ENCODE measurements at places on chromosomes 13 and 19. TPM values are rescaled to one million over a fixed set of nuclear protein-coding genes. Genes with fewer than 3 reads are reported as not detected.

GRCh38 chr13:34863360-34864135, 78.5 kb upstream of the NBEA start:
- no peaks in the 10 kb centered on the region for H3K27me3 ChIP-seq
- no peaks in the 10 kb centered on the region for H3K36me3 ChIP-seq
- H3K27ac ChIP-seq: no peak overlapping the region
- no peak for DNase-seq
- H3K4me3 ChIP-seq: no peak overlapping the region

DNA sequence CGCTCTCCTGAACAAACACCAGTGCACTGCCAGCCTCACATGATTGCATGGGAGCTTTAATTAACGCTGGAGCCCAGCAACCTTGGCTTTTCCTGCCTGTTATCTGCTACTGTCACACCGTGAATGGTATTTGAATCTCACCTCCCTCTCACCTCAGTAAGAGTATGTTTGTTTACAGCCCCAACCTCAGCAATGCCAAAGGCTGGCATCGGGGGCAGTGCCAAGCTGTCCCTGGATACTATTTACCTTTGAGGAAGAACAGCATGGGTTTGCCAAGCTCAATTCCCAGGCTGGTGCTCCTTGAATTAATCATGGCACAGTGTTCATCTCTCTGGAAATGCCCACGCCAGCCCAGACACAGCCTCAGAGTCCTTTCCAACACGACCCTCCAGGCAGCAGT, 57.2 kb upstream of the SERPINE3 start:
- DNase-seq: no peak
- no peak overlapping the region for H3K27ac ChIP-seq
- no peaks in the 10 kb centered on the region for H3K36me3 ChIP-seq
- H3K4me1 ChIP-seq: no peaks in the 10 kb centered on the region
- H3K27me3 ChIP-seq: no peaks in the 10 kb centered on the region

- H3K27ac ChIP-seq: no peak overlapping the region
- no peaks in the 10 kb centered on the region for H3K4me1 ChIP-seq
- no peaks in the 10 kb centered on the region for H3K27me3 ChIP-seq
- DNase-seq: no peak
These were observed 23.1 kb downstream of the CACNA1A start for GRCh38 chr19:13483215-13483614.

DNA sequence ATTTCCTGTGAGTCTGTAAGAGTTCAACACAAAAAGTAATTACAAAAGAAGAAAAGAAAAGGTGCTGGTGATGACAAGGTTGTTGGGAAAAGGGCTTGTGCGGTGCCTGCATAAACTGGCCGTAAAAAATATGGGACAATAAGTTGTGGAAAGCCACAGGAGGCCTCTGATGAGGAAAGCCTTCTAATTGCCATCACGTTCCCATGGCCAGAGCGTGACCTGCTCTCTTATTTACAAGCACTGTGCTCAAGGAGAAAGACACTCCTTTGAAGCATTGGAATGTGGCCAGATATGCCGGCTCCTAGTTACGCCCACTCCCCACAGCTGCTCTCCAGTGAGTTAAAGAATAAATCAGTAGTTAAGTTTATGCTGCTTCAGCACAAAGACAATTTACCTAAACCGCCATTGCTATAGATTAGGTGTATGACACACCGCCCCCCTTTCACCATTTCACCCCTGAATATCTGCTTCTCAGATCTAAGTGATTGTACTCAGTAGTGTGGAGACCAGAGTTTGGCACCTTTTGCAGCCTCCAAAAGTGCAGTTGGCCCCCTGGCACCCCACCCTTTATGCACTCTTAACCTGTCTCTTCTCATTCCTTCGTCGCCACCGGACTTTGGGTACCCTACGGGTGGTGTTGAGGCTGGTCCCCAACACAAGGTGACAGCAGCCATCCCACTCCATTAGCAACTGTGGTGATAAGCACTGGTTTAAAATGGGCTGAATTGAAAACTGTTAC, 8.1 kb upstream of the PGLYRP1 start:
- no peak overlapping the region for H3K27ac ChIP-seq
- no peaks in the 10 kb centered on the region for H3K36me3 ChIP-seq
- no peak overlapping the region for H3K4me3 ChIP-seq
- no peak for DNase-seq
- no peaks in the 10 kb centered on the region for H3K27me3 ChIP-seq
- H3K4me1 ChIP-seq: no peaks in the 10 kb centered on the region

DNA sequence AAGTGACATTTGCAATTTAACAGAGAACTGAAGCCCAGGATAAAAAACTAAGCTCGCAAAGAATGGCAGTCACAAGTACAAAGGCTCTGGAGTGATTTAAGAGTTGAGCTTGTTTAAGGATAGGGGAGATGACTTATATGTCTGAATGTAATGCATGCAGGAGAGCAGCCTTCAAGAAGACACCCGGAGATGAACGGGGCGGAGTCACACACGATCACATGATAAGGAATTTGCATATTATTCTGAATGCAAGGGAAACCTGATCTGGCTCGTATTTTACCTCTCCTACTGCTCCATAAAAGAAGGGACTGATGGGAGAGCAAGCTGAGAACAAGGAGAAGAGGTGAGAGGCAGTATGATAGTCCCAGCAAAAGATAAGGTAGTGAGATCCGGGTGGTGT, 12.9 kb downstream of the TBC1D4 start:
- H3K4me3 ChIP-seq: no peak overlapping the region
- DNase-seq: no peak
- no peaks in the 10 kb centered on the region for H3K27me3 ChIP-seq
- peak overlapping the region; percentile 51 for H3K27ac ChIP-seq
- no peaks in the 10 kb centered on the region for H3K36me3 ChIP-seq

- no peak overlapping the region for H3K27ac ChIP-seq
- peak; percentile 67 for DNase-seq
- no peaks in the 10 kb centered on the region for H3K27me3 ChIP-seq
These were observed 598 bp upstream of the LPAR2 start for GRCh38 chr19:19628501-19629134.

DNA sequence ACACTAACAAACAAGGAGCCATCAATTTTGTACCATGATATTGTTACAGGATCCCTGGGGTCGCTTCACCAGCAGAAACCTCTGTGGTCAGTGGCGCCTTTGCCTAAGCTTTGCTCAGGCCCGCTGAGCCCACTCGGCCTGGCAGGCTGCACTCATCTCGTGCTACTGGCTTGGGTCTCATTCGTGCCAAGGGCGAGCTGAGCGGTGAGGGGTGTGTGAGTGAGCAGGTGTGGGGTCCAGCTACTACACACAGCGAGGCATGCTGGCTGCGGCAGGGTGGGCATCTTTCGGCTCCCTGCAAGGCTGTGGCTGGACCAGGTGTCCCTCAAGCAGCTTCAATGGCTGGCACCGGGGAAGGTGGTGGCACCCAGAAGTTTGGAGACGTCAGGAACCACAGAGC, 19.1 kb downstream of the CPB2 start:
- no peaks in the 10 kb centered on the region for H3K36me3 ChIP-seq
- DNase-seq: no peak
- no peak overlapping the region for H3K4me3 ChIP-seq
- H3K27ac ChIP-seq: no peak overlapping the region
- no peaks in the 10 kb centered on the region for H3K4me1 ChIP-seq
- no peaks in the 10 kb centered on the region for H3K27me3 ChIP-seq

- H3K4me3 ChIP-seq: no peak overlapping the region
- no peaks in the 10 kb centered on the region for H3K36me3 ChIP-seq
- H3K4me1 ChIP-seq: no peaks in the 10 kb centered on the region
- H3K27me3 ChIP-seq: no peaks in the 10 kb centered on the region
- DNase-seq: no peak
- no peak overlapping the region for H3K27ac ChIP-seq
These were observed 106.2 kb upstream of the KLF5 start for GRCh38 chr13:72952529-72953141.

GRCh38 chr19:48633148-48634035, 3.8 kb downstream of the DBP start:
- H3K4me1 ChIP-seq: peaks cover 21% of the 10 kb centered on the region
- H3K27me3 ChIP-seq: no peaks in the 10 kb centered on the region
- DNase-seq: no peak
- peak overlapping the region; percentile 80 for H3K27ac ChIP-seq
- no peaks in the 10 kb centered on the region for H3K36me3 ChIP-seq
- no peak overlapping the region for H3K4me3 ChIP-seq

- H3K36me3 ChIP-seq: no peaks in the 10 kb centered on the region
- H3K27me3 ChIP-seq: no peaks in the 10 kb centered on the region
- no peak for DNase-seq
- H3K27ac ChIP-seq: no peak overlapping the region
These were observed 25.9 kb downstream of the DPF1 start for GRCh38 chr19:38197937-38198704.

DNA sequence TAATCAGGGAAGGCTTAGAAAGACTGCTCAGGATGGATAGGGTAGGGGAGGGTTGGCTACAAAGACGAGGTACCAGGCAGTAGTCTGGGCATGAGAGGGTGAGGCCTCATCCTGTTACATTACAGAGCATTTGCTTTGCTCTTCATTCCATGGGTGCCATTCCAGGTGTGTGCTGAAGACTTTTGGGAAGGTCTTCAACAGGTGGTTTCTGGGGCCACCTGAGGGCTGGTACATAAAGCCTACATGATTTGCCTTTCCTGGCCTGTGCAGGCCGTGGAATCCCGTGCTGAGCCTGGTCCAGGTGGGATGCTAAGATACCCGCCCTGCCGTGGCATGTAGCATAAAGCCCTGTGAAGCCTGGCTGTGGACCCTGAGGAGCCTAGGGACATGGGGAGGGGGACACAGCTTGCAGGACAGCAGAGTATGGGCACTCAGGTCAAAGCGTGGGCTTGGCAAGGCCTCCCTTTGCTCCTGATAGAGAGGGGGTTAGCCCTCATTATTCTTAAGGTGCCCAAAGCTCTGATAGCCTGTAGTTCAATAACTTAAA, 55.6 kb upstream of the ZNF536 start:
- no peak overlapping the region for H3K4me3 ChIP-seq
- H3K36me3 ChIP-seq: no peaks in the 10 kb centered on the region
- H3K27me3 ChIP-seq: no peaks in the 10 kb centered on the region
- H3K27ac ChIP-seq: no peak overlapping the region

DNA sequence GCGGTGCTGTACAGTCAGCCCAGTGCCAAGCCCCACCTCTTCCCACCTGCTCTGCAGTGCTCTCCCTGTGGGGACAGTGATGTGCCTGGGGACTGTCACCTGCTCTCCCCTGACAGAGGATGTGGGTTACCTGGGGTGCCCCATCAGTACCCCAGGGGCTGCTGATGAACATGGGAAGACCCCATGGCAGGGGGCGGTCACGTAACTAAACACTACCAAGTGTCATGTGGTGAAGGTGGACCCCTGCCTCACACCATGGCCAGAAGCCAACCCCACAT, 12.7 kb downstream of the KDM4B start:
- H3K4me3 ChIP-seq: no peak overlapping the region
- no peaks in the 10 kb centered on the region for H3K36me3 ChIP-seq
- no peak for DNase-seq
- peaks cover 26% of the 10 kb centered on the region for H3K4me1 ChIP-seq

DNA sequence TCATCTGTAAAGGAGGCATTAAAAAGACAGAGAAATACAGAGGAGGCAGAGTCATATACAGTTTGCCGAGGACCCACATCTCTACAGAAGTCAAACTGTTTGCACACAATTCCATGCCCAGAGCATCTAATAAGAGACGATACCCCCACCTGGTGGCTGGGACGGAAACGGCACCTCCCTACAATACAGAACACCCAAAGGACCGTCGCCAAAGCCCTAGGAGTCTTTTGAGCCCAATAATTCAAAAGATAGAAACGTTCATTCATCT, 703 bp upstream of the PLEKHG2 start:
- no peaks in the 10 kb centered on the region for H3K27me3 ChIP-seq
- no peak overlapping the region for H3K4me3 ChIP-seq
- H3K36me3 ChIP-seq: no peaks in the 10 kb centered on the region

DNA sequence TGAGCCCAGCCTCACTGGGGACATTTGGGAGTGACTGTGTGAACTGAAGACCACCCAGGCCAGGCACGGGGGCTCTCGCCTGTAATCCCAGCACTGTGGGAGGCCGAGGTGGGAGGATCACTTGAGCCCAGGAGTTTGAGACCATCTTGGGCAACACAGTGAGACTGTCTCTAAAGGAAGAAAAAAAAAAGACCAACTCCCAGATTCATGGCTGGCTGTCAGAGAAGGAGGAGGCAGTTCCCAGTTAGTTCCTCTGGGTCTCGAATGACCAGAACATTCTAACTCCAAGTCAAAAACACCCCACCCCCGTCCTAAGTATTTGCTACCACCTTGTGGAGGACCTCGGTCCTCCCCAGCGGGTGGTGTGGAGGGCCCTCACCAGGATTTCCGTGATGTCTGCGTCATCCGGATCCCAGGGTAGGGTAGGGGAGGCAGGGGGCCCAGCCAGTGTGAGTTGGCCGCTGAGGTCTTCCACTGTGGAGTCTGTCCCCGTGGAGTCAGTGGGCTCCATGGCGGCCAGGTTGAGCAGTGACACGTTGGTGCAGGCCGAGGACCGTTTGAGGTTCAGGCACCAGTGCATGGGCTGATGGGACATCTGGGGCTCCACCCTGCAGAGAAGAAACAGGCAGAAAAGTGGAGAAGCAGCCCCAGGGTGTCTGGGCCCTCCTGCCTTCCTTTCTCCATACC, 1.3 kb downstream of the TSKS start:
- H3K4me3 ChIP-seq: no peak overlapping the region
- H3K36me3 ChIP-seq: no peaks in the 10 kb centered on the region
- H3K27me3 ChIP-seq: no peaks in the 10 kb centered on the region
- peaks cover 8% of the 10 kb centered on the region for H3K4me1 ChIP-seq
- H3K27ac ChIP-seq: no peak overlapping the region

GRCh38 chr19:35318679-35319448, 10.1 kb upstream of the CD22 start:
- no peak overlapping the region for H3K4me3 ChIP-seq
- peak overlapping the region; percentile 26 for H3K27ac ChIP-seq
- H3K4me1 ChIP-seq: peaks cover 11% of the 10 kb centered on the region
- no peaks in the 10 kb centered on the region for H3K36me3 ChIP-seq
- no peaks in the 10 kb centered on the region for H3K27me3 ChIP-seq
- DNase-seq: peak; percentile 65

GRCh38 chr13:48849515-48849914, 126.2 kb upstream of the FNDC3A start:
- H3K4me1 ChIP-seq: no peaks in the 10 kb centered on the region
- no peak overlapping the region for H3K4me3 ChIP-seq
- H3K27ac ChIP-seq: no peak overlapping the region
- no peaks in the 10 kb centered on the region for H3K27me3 ChIP-seq
- H3K36me3 ChIP-seq: no peaks in the 10 kb centered on the region

DNA sequence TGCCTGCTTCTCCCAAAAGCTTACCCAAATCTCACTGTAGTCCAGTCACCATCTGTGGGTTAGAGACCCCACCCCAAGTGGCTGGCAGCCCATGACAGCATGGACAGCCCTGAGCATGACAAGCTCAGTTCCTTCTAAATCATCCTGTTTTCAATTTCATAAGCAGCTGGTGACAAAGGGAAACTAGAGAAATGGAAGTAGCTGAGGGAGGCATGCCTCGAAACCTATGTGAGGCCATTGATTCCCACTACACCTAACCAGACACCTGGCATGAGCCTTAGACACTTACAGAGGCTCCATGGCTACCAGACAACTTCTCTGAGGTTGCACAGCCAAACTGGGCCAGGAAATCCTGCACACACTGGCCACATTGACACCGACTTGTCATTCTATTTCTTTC, 56.2 kb downstream of the ABCC4 start:
- no peak overlapping the region for H3K27ac ChIP-seq
- no peaks in the 10 kb centered on the region for H3K27me3 ChIP-seq
- H3K4me1 ChIP-seq: no peaks in the 10 kb centered on the region
- no peak for DNase-seq

Gene ZSCAN4
- total RNA-seq: 1.3 TPM

Gene FARSA
- 50.2 TPM for total RNA-seq

Gene TMEM205
- 94.7 TPM for total RNA-seq

Gene SLITRK6
- not detected for total RNA-seq

Gene N4BP2L1
- 24.2 TPM for total RNA-seq

All from ovary (tissue), 10 donors.